ENCODE measurements at places on chromosomes 11 and 22.

DNA sequence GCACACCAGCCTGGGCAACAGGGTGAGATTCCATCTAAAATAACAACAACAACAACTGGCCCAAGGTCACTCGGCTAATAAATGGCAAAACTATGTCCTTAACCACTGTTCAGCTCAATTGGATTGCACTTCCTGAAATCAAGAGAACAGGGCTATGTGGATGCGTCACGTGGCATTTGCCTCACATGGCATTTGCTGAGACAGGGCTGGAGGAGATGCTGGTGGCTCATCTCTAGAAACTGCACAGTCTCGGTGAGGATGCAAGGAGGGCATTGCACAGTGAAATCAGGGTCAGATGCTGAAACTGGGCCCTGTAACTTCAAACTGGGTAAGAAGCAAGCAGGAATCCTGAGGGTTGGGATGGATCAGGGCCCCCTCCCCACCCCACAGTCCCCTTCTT is 171.9 kb downstream of the BUD13 start:
- DNase-seq = no peak

DNA sequence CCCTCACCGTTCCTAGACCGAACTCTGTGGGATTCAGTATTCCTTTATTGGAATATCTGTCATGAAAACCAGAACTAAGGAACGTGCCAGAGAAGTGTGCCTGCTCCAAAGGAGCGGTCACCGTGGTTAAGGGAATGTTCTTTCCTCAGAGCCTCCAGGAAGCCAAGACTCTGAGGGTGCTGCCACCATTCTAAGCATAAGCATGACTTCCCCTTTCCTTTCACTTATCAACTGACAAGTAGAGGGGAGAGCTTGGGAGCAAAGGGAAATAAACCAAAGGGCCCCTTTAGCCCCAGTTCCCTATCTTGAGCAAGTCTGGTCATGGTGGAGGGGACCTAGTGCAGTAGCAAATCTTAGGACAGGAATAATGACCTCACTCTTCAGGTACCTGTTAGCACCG is 26.8 kb downstream of the CTR9 start:
- DNase-seq = no peak

- DNase-seq = no peak
These were observed 22.4 kb upstream of the CRTAM start for GRCh38 chr11:122815900-122816299.

DNA sequence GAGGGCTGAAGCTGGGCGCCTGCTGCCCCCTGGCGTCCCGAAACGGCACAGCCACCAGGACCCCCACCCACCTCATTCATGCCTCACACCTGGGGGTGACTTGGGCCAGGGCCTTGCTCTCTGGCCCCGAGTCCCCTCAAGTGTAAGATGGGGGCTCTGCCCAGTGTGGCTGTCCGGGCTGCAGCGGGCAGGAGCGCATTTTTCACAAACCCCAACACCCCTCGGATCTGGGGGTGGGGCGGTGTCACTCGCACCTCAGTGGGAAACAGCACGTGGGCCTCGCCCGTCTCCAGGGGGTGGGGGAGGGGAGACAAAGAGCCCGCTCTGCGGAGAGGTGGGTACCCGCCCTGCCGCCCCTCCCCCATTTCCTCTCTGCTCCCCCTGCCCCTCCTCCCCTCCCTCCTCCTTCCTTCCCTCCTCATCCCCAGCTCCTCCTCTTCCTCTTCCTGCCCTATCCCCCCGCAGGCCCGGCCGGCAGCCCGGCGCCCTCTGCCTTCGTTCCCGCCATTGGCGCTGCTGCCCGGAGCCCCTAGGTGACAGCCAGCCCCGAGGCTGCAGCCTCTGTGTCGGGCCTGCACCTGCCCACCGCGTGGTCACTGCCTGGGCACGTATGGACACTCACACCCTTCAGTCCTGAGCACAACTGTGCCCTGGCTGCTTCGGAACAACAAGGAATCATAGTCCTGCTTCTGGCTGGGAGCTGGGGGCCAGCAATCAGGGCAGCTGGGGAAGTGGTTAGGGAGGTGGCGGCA is 6.8 kb upstream of the CDKN1C start:
- peak; percentile 65 for DNase-seq

GRCh38 chr22:25627271-25627852 is 62.9 kb downstream of the GRK3 start:
- DNase-seq = no peak

DNA sequence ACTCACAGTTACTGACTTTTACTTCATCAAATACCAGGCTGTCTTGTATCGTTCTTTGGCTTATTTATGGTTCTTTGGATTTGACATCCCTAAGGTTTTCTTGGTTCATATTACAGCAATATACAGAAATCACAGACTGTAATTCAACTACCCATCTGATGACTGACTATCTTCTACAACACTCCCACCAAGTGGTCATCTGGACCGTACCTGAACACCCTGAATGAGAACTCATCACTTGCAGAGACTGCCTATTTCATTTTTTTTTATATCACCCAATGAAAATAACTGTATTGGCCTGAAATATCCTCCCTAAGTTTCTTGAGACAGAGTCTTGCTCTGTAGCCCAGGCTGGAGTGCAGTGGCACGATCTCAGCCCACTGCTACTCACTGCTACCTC is 9.5 kb upstream of the UPB1 start:
- DNase-seq = no peak

GRCh38 chr11:18111005-18111404 is 5.1 kb upstream of the SAAL1 start:
- DNase-seq = no peak
